Activated CD4-positive, alpha-beta T cell treated with anti-CD3 and anti-CD28 coated beads, Interleukin-2, amount 10 ng/mL, durations not matched to agents 7 days and 5 days (primary cell): ENCODE measurements at places on chromosomes 1 and 21. TPM values are rescaled to one million over a fixed set of nuclear protein-coding genes. Genes with fewer than 3 reads are reported as not detected.

Gene DCDC2B
- total RNA-seq = 0.10 TPM

Gene CLDN19
- not detected for total RNA-seq

DNA sequence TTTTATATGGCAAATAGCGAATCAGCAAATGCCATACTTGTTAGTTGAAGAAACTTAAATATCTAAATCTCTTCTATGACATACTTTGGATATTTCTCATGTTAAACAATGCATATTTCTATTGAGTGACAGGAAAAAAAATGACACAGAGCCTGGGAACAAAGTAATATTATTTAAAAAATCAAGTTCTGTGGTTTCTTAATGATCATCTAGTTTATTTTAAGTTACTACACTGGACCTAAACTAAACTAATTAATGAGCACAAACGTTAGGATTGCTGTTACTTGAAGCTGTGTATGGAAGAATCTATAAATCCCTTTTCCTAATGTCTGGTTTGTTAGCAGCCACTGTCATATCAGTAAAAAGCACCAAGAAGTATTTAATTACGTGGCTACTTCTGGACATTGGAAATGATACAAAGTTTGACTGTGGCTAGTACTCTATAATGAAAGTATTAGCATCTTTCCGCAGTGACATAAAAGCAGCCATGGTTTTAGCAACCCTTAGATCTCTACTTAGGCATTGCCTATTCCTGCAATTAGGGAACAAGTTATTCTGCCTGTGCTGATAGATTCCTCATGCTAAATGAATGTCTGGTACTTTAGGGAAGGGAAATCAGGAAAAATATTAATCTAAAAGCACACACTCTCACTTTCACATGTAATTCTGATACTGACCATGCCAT, 981.7 kb upstream of the B3GALT2 start:
- no peaks in the 10 kb centered on the region for H3K4me1 ChIP-seq
- H3K36me3 ChIP-seq = no peaks in the 10 kb centered on the region
- H3K27me3 ChIP-seq = no peaks in the 10 kb centered on the region

DNA sequence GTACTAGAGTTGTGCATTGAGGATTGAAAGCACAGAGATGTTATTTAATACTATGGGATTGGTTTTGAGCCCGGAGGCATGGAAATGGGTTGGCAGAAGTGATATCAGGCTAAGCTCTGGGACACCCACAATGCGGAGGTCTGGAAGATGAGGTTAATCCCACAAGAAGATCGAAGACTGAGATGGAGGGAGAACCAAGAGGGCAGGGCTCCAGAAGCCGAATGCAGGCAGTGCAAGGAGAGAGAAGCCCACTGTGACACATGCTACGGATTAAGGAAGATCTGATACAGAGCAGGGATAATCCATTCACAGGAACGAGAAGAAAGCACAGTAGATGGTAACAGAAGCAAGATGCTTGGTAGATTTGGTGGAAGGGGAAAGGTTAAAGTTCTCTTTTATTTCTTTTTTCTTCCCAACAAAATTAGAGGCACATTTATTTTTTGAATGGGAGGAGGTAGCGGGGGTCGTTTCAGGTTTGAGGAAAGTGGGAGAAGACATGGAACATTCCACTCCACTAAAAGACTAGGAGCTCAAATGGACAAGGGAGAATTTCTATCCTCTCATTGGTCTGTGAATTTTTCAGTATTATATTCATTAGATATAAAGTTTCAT, 113.2 kb downstream of the NCAM2 start:
- H3K4me1 ChIP-seq = no peaks in the 10 kb centered on the region
- no peak for DNase-seq
- H3K27ac ChIP-seq = no peak overlapping the region
- no peaks in the 10 kb centered on the region for H3K27me3 ChIP-seq
- H3K36me3 ChIP-seq = no peaks in the 10 kb centered on the region

GRCh38 chr1:192808163-192808517, 699 bp upstream of the RGS2 start:
- H3K36me3 ChIP-seq = no peaks in the 10 kb centered on the region
- no peak for DNase-seq
- peaks cover 33% of the 10 kb centered on the region for H3K4me1 ChIP-seq
- H3K27ac ChIP-seq = peak overlapping the region; percentile 87
- H3K4me3 ChIP-seq = peak overlapping the region; percentile 92
- peaks cover 7% of the 10 kb centered on the region for H3K27me3 ChIP-seq

GRCh38 chr1:164755690-164756089, 196.7 kb downstream of the PBX1 start:
- no peak overlapping the region for H3K4me3 ChIP-seq
- H3K27me3 ChIP-seq = no peaks in the 10 kb centered on the region
- no peak for DNase-seq
- H3K36me3 ChIP-seq = no peaks in the 10 kb centered on the region
- H3K27ac ChIP-seq = no peak overlapping the region

GRCh38 chr1:240237305-240237721, 145.6 kb downstream of the FMN2 start:
- H3K27ac ChIP-seq = no peak overlapping the region
- no peak for DNase-seq
- H3K4me1 ChIP-seq = no peaks in the 10 kb centered on the region
- H3K27me3 ChIP-seq = no peaks in the 10 kb centered on the region
- no peak overlapping the region for H3K4me3 ChIP-seq

DNA sequence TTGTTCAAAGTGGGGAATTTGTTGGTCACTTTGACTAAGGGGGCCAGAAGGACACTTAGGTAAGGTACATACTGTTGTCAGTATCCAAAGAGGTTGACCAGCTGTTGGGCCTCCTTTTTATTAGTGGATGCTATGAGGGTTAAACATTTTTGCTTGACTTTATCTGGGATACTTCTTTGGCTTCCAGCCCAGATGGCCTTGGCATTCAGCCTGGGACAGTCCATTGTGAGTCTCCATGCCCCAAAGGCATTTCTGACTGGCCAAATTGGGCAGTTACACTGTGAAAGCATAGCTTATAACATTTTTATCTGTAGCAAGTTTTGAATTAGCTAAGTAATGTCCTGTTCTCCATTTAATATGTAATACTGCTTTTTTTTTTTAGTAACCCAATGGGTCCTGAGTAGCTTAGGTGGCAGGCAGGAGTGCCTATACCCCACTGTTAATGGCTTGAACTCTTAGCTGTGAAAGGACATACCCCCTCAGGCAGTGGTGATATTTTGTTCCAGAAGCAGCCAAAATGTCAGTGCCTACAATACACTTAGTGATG, 35.4 kb upstream of the CD1D start:
- no peak for DNase-seq
- H3K27ac ChIP-seq = no peak overlapping the region
- H3K4me3 ChIP-seq = no peak overlapping the region
- H3K36me3 ChIP-seq = no peaks in the 10 kb centered on the region
